ENCODE measurements at places on chromosomes 4 and X.

GRCh38 chrX:115598556-115598955 is 37.6 kb downstream of the PLS3 start:
- DNase-seq: no peak

DNA sequence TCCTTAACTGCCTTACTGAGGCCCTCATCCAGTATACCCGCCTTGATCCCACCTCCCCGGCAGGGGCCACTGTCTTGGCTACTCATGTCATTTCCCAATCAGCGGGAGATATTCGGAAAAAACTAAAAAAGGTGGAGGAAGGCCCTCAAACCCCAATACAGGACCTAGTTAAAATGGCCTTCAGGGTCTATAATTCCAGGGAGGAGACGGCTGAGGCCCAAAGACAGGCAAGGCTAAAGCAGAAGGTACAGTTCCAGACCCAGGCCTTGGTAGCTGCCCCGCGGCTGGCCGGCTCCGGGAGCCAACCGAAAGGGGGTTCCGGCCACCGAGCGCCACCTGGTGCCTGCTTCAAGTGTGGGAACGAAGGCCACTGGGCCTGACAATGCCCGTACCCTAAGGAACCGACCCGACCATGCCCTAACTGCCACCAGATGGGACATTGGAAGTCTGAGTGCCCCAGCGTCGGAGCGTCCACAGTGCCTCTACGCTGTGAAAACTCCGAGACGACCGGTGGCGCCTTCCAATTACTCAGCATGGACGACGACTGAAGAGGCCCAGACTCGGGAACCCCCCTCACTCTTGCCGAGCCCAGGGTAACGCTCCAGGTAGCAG is 959.6 kb downstream of the RPA4 start:
- no peak for DNase-seq

DNA sequence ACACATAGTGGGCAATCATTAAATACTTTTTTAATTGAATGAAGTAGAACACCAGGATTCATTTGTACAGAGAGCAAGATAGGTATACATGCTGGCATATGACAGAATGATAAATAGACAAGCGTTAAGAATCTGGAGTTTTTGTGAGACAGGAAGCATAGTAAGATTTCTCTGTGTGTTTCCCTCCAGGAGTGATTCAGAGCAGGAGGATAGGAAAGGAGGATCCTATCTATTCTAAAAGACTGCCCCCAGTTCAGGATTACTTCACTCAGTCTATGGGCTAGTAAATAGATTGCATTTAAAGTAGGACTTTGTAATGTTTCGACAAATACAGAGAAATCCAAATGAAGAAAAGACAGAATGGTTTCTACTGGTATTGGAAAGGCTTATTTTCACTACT is 423.7 kb downstream of the PDGFC start:
- DNase-seq: no peak

GRCh38 chrX:131818297-131818936 is 204.7 kb upstream of the STK26 start:
- no peak for DNase-seq

GRCh38 chrX:1894740-1895139 is 279.9 kb downstream of the ASMT start:
- no peak for DNase-seq

DNA sequence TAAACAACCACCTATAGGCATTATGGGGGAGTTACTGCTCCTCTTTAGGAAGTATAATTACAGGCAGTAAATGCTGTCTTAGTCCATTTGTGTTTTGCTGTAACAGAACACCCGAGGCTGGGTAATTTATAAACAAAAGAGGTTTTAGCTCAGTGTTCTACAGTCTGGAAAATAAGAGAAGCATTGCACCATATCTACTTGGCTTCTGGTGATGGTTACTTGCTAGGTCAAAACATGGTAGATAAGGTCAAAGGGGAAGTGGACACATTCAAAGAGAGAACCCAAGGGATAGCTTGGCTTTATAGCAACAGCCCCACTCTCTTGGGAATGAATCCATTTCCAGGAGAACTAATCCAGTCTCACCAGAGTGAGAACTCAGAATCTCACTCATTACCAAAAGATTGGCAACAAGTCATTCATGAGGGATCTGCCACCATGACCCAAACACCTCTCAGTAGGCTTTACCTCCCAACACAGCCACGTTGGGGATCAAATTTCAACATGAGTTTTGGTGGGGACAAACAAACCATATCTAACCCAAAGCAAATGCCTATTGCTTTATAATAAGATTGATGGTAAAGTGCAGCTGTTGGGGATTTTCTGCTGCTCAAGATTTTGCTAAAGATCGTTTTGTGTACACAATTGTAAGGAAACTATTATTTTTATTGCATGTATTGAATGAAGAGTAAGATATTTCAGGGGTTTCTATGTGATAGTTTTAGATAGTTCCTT is 32.6 kb downstream of the STAG2 start:
- DNase-seq: no peak

DNA sequence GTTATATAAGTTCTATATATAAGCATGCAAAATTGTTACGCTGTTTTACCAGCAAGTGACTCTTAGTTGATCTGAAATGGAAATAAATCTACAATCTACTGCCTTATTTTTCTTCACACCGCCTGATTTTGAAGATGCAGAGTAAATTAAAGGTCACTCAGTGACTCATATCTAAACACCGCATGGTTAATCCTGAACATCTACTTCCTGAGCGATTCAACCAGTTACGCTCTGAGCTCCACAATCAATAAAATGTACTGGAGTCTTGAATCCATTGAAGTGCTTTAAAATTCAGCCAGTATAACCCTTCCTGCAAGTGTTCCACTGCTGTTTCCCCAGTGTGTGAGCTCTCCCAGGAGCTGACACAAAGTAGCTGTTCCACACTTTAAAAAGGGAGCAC is 192.8 kb downstream of the SLC7A11 start:
- no peak for DNase-seq

DNA sequence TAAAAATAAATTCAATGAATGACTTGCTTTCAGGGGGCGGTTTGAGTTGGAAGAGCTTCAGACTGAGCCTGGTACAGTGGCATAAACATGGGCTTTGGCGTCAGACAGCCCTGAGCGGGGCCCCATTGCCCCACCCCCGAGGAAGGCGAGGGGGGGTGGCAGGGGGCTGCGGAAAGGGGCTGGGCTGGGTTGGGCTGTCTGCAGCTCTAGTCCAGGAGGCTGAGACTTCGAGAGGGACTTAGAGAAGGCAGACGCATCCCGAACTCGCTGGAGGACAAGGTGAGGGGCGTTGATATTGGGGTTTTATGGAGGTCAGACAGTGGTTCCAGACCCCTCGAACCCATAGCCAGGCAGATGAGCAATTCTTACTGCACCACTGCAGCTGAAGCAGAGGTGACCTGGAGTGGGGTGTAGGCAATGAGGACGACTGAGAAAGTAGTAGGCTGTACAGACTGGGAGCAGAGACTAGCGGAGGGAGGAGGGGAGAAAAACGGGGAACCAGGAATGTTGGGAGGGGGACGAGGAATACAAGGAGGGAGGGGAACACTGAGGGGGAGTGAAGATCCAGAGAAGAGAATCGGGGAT is at the start of gene MAGED2:
Gene MAGED2 (plus strand): TSS at position 222 of the 585 bp plus-strand sequence. CDS start 1,587 bp downstream, outside the sequence.
- DNase-seq: peak; percentile 32

GRCh38 chr4:23952258-23952657 is 62.4 kb upstream of the PPARGC1A start:
- DNase-seq: no peak

GRCh38 chr4:158458271-158458895 is 63.3 kb upstream of the RXFP1 start:
- DNase-seq: no peak

GRCh38 chr4:150164055-150164454 is 85.8 kb downstream of the DCLK2 start:
- no peak for DNase-seq

GRCh38 chr4:179823342-179823741 is 2381.1 kb upstream of the AGA start:
- no peak for DNase-seq

DNA sequence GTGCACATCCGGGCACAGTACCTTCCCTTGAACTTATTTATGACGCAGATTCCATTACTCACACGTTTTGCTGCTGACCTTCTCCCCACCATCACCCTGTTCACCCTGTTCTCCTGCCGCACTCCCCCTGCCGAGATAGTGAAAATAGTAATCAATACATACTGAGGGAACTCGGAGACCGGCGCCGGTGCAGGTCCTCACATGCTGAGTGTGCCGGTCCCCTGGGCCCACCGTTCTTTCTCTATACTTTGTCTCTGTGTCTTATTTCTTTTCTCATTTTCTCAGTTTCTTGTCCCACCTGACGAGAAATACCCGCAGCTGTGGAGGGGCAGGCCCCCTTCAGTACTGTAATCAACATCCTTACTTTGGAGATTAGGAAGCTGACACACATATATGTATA is 1337.1 kb upstream of the PABPC4L start:
- DNase-seq: no peak

GRCh38 chr4:38017609-38018008 is 57.4 kb downstream of the PTTG2 start:
- DNase-seq: no peak

DNA sequence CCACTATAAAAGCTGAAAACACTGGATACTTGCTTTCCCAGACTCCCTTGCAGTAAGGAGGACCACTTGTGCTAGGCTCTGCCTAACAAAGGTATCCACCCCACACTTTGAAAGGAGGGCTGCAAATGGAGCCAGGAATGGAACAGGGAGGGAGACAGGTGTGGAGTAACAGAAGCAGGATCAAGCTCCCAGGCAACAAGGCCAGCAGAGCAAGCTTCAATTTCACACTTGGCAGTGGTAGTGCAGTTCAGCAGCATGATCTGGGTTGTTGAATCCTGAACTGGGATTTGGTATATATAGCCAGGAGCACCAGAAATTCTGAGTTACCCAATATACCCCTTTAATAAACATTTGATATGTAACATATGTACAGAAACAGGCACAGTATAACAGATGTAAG is 9.8 kb downstream of the LAMP2 start:
- DNase-seq: no peak
